ACHN (cell line): ENCODE measurements at places on chromosomes 7 and 10.

- DNase-seq = no peak
Observed at GRCh38 chr10:125221716-125222115, 61.4 kb upstream of the CTBP2 start.

DNA sequence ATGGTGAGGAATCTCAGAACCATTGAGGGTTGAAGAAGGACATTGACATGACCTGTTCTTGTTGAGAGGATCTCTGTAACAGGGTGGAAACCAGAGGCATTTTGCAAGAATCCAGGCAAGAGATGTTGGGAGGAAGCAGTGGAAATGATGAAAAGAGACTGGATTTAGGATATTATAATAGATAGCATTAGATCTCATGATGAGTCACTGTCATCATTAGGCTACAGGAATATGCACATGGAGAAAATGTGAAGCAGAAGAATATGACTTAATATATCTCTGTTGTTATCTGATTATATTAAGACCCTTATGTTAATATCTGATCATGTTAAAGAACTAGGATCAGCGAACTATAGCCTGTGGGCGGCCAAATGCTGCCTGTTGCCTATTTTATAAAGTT, 393.0 kb upstream of the MTPN start:
- DNase-seq = no peak

GRCh38 chr10:83612050-83612449, 527.3 kb upstream of the GHITM start:
- no peak for DNase-seq

DNA sequence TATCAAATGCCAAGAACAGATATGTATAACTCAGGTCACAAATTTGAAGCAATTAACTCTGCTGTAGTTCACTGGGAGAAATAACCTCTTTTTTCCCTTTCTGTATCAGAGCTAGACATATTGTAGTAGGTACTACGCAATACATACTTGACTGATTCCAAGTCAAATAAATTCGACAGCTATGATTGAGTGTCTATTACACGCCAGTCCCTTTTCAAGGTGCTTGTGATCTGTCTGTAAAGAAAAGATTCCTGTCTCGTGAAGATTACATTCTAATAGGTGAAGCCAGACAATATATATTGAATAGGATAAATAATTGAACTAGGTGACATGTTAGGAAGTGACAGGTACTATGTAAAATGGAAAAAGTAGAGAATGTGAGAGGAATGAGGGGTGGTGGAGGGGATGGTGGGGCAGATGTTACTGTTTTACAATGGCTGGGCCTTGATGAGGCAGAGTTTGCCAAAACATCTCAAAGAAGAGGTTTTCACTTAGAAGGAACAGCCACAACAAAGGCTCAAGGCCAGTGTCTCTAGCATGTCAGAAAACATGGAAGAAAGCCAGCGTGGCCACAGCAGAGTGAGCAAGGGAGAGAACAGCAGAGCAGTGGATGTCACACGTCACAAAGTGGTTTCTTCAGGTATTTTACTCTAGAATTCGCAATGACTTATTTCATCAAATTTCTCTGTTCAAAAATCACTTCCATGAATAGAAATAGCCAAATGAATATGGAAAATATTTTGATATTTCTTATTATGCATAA, 282.6 kb upstream of the CACNA2D1 start:
- DNase-seq = no peak

DNA sequence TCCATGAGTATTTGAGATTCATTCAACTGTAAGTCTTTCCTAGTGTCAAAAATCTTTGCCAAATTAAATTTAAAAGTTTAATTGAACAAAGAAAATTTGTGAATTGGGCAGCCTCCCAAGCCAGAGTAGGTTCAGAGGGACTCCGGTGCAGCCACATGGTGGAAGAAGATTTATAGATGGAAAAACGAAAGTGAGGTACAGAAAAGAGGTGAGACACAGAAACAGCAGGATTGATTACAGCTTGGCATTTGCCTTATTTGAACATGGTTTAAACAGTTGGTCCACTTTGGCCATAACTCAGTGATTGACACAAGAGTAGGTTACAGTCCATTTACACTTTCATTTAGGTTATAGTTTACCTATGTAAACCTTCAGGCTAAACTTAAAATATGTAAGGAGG, 465.8 kb downstream of the ARL4A start:
- DNase-seq = no peak

DNA sequence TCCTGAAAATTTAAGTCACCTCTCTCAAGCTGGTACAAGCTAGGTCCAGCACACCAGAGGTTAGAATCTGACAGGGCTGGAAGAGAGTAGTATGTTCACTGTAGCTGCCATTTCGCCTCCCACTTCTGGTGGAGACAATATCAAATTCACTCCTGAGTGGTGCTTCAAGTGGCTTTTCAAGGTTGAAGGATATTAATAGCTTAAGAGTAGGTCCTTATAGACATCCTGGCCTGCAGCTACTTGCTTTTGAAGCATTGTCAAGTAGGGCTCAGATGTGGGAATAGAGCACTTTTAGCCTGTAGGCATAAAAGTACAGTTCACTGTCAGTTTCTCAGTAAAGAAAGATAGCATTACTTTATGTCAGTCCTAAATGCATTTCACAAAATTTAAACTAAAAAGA, 270.5 kb upstream of the PLPP4 start:
- DNase-seq = no peak

- peak; percentile 17 for DNase-seq
Observed at GRCh38 chr7:33903791-33904680, 1.3 kb upstream of the BMPER start.

DNA sequence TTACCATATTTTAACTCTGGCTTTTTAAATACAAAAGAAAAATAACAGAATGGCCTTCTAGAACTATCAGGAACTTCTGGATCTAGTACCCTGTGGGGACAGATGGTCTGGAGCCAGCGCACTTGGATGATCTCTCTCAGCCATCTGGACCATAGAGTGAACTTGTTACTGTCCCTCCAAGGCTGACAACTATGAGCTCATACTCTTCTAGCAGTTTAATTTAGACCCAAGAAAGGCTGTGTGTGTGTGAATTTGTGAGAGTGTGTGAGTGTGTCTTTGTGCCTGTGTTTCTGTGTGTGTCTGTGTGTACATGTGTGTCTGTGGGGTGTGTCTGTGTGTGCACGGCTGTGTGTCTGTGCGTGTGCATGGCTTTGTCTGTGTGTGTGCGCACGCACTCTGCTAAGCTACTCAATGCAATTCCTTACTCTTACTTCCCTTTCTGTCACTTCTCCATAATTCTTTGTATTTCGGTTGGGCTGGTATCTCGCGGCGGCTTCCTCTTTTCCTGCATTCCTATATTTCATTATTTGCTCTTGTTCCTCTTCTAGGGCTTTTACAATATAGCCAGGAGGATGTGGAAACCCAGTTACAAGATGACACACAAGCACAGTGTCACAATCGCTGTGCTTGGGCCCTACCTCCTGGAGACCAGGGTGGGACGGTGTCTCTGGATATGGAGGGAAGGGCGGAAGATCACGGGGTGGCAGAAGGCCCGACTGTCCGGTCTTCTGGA, 51.9 kb downstream of the IKZF1 start:
- no peak for DNase-seq

DNA sequence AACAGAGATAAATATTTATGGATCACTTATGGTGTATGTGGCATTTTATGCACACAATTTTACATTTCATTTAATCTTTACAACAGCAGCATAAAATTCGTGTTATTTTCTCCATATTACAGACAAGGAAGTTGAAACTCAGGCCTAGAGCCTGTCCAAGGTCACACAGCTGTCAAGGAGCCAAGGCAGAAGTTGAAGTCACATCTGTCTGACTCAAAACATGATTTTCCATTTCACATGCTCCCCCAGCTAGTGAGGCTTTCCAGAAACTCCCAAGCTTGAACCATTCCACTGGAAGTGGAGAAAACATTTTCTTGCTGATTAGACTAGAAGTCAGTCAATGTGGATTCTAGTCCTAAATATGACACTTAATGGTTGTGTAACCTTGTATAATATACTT, 110.5 kb downstream of the HECTD2 start:
- no peak for DNase-seq

DNA sequence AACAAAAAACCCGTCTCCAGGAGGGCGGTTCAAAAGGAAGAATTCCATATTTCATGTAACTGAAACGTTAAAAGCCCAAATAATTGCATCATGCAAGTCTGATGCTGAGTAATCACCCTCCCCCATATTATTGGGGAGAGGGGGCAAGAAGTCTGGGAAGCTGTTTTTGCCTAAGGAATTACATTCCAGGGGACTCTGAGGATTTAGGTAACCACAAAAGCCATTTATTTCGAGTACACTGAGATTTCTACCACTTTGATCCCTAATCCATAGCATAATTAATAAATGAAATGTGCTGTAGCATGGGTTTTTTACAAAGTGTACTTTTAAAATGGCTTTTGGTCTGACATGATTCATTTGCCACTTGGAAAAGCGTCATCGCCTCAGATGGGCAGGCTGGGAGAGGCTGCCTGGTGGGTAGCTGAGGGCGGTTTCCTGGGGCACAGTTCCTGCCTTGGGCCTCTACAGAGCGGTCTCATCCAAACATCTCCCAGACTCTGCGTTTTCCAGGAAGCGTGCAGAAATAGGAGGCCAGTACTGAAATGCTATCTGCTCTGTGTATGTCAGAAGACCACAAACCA, 106.5 kb downstream of the TCF7L2 start:
- DNase-seq = no peak

- no peak for DNase-seq
Observed at GRCh38 chr10:113261611-113262091, 291.2 kb upstream of the HABP2 start.

- DNase-seq = no peak
Observed at GRCh38 chr10:80617807-80618206, 80.1 kb downstream of the SH2D4B start.

- no peak for DNase-seq
Observed at GRCh38 chr10:125857185-125857760, 23.8 kb downstream of the DHX32 start.
